NCI-H2081 treated with DMSO at 0.1 percent for 48 hours (cell line): ENCODE measurements at places on chromosomes 1 and 21.
A peak's percentile ranks its signal among the peaks of the same experiment; 100 is the strongest.

DNA sequence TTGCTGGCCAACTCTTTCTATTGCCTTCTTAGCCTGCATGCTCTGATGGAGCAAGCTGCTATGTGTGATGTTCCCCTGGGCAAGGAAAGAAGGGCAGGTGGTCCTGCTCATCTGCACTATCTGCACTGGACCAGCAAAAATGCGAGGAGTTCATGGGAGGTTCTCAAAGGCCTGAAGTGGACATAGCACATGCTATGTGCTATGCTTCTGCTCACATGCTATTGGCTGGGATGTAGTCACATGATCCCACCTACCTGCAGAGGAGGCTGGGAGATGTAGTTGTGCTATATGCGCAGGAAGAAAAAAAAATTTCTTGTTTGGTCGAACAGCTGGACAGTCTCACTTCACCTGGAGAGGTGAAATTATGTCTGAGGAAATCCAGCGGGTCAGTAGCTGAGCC is 587.7 kb downstream of the MATN1 start:
- no peak for DNase-seq

GRCh38 chr1:21781815-21782348 is 1.1 kb downstream of the USP48 start:
- DNase-seq = no peak

GRCh38 chr1:239386453-239387303 is at the start of gene CHRM3:
TSS of gene CHRM3 (plus strand) at chr1:239386568. CDS start at chr1:239907452, 520,884 bp downstream.
- peak; percentile 43 for DNase-seq

- no peak for DNase-seq
These were observed 136.8 kb downstream of the GABPA start for GRCh38 chr21:25871566-25871965.

- no peak for DNase-seq
These were observed 1.9 kb downstream of the FTCD start for GRCh38 chr21:46153247-46154154.
